ENCODE measurements at places on chromosomes 7 and 10. TPM values are rescaled to one million over a fixed set of nuclear protein-coding genes. Genes with fewer than 3 reads are reported as not detected.

DNA sequence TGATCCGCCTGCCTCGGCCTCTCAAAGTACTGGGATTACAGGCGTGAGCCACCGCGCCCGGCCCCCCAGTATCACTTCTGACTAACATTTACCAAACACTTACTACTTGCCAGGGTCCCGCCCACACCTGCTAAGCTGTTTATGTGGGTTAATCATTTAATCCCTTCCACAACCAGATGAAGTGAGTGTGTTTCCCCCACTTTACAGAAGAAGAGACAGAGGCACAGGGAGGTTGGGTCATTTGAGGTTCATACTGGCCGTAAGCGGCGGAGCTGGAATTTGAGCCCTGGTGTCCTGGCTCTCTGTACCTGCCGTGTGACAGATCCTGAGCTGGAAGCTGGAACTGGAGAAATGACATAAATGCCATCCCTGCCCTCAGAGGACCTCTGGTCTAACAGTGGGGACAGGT lies 15.1 kb upstream of the VPS37D start:
- no peak for DNase-seq

- no peak for DNase-seq
These were observed 1084.2 kb downstream of the KCNMA1 start for GRCh38 chr10:76553263-76554032.

GRCh38 chr7:25215694-25216335 lies 12.5 kb downstream of the NPVF start:
- DNase-seq, result no peak

GRCh38 chr10:30806850-30807249 lies 177.3 kb upstream of the LYZL2 start:
- DNase-seq, result no peak

DNA sequence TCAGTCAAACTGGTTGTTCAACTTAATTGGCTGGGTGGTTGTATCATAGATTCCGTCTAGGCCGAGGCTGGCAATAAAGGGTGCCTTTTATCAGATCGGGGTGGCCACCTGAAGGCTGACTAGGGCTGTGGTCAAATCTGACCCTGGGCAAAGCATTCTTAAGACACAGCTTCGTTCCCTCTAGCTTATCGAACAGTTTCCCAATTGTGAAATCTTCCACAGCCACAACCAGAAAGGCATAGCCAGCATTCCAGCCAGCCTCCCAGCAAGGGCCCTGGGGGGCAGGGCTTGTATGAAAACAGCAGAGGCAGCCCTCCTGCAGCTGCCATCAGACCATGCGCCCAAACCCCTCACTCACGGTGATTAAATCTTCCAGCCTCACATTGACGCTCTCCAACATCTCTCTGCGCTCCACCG lies 42.5 kb upstream of the TMEM213 start:
- DNase-seq, result no peak

- DNase-seq, result no peak
These were observed 73.6 kb upstream of the NEBL start for GRCh38 chr10:20970708-20971107.

DNA sequence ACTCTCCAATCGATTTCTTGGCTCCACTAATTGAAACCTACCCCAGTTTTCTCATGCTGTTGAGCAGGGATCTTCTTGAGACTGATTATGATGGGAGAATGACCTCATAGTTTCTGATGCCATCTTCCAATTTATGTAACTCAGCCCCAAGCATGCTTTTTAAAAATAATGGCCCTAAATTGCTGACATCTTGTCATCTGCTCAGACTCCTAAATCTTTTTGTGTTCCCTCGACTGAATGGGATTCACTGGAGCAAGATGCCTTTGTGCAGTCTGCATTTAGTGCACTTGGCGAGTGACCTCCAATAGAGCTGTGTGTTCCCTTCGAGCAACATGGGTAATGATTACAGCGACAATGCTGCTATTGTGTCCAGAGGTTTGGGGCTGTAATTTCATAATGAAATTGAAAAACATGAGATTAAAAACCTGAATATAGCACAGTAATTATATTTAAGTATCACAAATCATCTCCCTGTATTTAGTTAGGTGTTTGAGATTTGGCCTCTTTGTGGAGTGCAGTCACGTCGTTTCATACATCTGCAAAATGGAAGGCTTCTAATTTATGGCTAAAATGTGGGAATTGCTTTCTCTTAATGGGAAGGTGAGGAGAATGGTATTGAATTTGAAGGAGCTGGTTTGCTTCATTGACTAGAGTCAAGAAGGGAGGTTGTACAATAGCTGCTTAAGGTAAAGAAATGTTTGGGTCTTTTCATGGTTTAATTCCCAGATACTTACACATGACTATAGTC lies 192.9 kb downstream of the AUTS2 start:
- DNase-seq, result no peak

DNA sequence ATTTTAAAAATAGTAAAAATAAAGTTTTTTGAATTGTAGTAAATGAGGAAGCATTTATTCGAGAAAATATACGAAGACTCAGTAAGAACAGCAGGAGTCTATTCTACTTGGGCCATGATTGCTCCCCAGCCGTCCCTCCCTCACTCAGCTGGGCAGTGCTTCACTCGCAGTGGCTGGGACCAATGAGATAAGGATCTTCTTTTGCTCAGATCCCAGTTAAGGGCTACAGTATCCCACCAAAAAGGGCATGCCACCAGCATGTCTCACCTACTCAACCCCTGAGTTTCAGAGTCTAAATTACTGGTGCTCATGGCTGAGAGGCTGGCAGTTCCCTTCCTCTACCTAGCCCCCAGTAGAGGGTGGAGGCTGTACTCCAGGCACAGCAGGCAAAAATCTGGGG lies 455.7 kb upstream of the PFKP start:
- no peak for DNase-seq

DNA sequence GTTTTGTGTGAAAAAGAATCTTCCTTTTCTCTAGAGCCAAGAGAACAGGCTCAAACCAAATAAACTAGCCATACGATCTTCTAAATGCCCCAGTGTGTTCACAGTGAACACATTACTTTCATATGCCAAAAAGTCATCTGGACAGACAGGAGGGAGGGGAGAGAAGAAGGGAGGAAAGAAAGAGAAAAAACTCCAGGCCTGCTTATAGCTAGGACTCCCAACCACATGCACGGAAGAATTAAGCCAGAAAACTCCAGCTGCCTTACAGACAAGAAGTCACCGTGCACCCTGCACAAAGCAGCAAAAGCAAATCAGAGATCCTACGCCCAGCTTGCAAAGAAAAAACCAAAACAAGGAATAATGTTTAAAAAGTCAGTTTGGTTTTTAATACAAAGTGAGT lies 34.3 kb downstream of the SNX8 start:
- DNase-seq, result no peak

GRCh38 chr7:102425639-102426267 lies 7.6 kb upstream of the ORAI2 start:
- peak; percentile 95 for DNase-seq

- peak; percentile 5 for DNase-seq
These were observed 5.7 kb downstream of the SEMA3A start for GRCh38 chr7:84188786-84189405.

DNA sequence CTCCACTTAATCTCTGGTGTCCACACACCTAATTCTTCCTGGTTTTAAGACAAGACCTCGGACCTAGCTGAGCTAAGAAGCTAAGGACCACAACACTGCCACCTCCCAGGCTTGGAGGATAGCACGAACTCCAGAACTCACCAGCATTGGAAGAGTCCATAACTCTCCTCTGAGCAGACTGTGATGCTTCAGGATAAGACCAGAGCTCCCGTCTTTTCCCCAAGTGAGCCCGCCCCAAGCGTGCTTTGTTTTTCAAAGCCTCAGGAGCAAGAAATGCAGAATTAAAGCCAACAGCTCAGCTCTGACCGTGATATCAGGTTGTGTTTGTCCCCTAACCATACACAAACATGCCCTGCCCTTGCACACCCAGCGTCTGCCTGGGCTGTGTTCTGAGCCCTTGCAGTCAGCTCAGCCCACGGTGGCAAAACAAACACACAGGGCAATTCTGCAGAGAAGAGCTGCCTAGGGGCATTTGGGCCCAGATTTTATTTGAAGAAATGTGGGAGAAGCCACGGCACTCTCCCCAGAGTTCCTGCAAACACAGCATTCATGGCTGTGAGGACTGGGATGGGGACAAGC lies 145.4 kb downstream of the WDR11 start:
- DNase-seq, result no peak

- DNase-seq, result no peak
These were observed 251.4 kb upstream of the CTBP2 start for GRCh38 chr10:125411724-125412123.

DNA sequence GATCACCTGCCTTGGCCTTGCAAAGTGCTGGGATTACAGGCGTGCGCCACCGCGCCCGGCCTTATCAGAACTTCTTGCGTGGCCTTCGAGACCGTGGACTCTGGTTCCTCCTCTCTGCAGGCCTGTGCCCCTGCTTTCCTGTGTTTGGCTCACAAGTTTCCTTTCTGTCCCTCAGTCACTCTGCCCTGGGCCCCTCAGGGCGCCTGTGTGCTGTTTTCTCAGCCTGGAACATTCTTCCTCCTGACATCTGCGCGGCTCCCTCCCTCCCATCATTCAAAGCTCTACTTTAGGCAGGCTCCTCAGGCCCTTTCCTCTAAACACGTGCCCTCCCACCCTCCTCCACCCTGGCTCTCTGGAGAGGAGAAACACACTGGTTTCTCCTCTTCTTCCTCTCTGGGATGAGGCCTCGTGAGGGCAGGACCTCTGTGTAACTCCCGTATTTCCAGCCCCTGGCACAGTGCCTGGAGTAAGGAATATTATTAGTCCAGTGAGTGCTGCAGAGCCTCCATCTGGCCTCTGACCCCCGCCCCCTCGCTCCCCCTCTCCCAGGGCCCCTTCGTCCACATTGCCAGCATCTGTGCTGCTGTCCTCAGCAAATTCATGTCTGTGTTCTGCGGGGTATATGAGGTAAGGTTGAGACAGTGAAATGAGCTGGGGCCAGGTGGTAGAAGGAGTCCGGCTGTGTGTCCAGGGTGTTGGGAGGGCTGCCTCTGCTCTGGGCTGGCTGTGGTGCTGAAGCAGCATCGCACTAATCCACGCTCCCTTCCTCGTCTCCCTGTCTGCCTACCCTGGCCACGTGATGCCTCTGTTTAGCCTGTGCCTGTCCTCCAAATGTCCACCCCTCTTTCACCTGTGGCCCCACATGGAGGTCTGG lies 7.1 kb downstream of the CLCN1 start:
- DNase-seq, result no peak

- DNase-seq, result no peak
These were observed 17.0 kb upstream of the BAG3 start for GRCh38 chr10:119634219-119634544.

DNA sequence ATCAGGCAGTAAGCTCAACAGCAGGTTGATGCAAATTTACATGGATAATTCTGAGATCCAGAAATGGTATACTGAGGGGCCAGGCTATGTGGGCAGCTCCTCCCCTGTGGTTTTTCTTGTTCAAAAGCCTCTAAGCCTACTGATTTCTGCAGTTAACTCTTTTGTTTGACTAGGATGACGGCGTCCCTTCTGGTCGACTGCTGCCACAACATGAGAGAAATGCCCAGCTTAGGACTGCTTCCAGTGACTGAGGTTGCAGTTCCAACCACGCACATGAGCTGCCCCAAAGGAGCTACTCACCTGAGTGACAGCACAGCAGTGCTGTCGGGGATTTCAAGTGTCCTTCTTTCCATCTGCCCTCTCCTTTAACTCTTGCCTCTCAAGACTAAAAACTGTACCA lies 973.0 kb upstream of the GHITM start:
- DNase-seq, result no peak

GRCh38 chr7:149598721-149599308 lies 101.2 kb upstream of the ZNF746 start:
- peak; percentile 33 for DNase-seq

GRCh38 chr7:140607441-140607989 lies 33.1 kb downstream of the DENND2A start:
- DNase-seq, result no peak

DNA sequence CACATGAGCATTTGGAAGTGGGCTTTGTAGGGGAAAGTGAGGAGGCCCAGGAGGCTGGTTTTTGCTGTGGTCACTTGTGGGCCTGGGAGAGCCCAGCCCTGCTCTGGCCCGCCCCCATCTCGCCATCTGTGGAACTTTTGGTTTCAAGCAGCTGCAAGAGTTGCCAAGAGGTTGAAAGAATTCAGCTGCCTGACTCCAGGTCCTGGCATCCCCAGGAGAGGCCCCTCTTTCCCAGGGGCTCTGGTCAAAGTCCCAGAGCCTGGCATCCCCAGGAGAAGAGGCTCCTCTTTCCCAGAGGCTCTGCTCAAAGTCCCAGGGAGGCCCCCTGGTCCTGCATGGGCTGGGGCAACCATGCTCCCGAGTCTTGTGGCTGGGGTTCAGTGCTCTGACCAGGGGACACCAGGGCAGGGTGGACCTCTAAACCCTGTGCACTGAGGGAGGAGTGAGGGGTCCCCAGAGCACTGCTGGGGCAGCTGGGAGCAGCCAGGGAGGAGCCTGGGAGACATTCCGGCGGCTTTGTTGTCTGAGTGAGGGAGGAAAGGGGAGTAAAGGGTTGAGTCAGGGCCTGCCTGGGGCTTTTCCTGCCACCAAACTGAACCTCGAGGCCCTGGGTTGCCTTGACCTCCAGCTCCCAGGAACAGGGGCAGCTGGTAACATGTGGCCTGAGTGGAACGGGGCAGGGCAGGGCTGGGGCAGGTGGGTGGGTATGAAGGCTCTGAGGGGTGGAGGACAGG lies 27.7 kb upstream of the CSGALNACT2 start:
- no peak for DNase-seq

DNA sequence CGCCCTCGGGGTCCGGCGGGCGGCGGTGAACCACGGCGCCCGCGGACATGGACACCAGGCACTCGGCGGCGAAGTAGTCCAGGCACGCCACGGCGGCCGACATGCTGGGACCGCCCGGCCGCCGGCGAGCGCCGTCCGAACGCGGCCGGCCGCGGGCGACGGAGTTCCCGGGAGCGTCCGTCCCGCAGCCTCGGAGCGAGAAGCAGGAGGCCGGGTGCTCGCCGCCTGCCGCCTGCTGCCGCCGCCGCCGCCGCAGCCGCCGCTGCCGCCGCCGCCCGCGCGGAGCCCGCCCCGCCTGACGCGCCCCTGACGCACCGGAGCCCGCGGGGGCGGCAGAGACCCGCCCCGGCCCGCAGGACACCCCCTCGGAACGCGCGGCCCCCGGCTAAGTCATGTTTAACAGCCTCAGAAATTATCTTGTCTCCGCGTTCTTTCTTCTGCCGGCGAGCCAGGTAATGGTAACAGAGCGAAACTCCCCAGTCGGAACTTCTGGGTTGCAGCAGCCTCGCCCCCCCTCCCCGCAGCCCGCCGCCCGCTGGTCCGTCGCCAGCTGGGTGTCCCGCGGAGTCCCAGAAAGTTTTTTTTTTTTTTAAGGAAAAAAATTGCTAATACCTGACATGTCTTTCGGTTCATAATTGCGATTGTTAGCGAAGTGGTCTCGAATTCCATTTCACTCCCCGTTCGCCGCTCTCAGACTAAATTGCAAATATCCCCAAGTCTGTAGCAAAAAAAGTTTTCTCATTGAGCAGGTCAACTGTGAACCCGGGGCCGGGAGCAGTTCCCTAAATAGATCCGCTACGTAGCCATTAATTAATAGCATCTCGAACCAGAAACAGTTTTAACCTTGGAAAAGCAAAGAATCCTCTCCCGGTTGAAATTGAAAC lies at the start of gene KLF14:
Gene KLF14, minus strand, starts transcription at position 277 of the 884 bp plus-strand sequence. Its CDS starts 174 bp downstream, at position 103.
- DNase-seq, result peak; percentile 53

GRCh38 chr7:21361413-21362125 lies 66.3 kb upstream of the SP4 start:
- no peak for DNase-seq

GRCh38 chr10:128730922-128731321 lies 604.7 kb upstream of the MKI67 start:
- DNase-seq, result no peak

NUTM2E gene
- 0.30 TPM for total RNA-seq

CHN2 gene
- total RNA-seq, result 30.2 TPM

CNTNAP2 gene
- 0.18 TPM for total RNA-seq

CHCHD2 gene
- 184 TPM for total RNA-seq

ASIC3 gene
- total RNA-seq, result 7.9 TPM
